ENCODE measurements at places on chromosomes 16 and 17.

DNA sequence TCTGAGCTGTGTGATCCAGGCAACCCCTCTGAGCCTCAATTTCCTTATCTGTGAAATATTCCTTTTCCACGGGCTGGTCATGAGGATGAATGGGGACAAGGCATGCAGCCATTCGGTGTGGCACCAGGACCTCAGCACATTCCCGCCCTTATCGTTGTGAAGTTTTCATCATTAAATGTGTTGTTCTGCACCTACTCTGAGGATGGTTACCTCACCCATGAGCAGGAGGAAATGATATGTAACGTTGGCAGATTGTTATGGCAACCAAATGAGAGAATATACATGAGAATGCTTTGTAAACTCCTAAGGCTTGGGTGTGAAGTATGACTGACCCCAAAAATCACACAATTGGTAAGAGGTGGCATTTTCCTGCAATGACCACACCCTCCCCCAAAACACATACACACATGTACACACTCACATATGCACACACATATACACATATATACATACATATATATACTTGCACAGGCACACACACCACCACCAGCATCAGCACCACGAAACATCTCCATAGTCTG is 39.5 kb downstream of the SMARCE1 start:
- DNase-seq, result no peak

DNA sequence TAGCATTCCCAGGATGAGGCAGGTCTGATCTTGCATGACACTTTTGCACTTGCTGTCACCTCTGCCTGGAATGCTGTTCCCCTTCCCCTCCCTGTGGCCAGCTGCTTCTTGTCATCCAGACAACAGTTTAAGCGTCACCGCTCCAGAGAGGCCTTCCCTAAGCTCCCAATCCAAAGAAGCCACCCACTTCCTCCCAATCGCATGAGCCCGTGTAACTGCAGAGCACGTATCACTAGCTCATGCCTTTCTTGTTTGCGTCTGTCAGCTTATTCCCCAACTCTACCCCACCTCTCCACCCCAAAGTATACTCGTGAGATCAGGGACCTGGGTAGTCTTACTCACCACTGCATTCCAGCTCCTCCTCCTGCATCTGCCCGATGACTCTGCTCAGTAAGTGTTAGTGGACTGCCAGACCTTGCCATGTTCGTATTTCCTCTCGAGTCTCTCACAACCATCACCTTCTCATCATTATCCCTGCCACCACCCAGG is 92.8 kb downstream of the GAS7 start:
- peak; percentile 77 for DNase-seq

- DNase-seq, result peak; percentile 95
Observed at GRCh38 chr17:82418001-82418986, at the start of the genes HEXD and OGFOD3. TSS of gene HEXD (plus strand) at chr17:82418347. CDS start at chr17:82419800, 1,453 bp downstream. TSS of gene OGFOD3 (minus strand) at chr17:82418586. CDS start at chr17:82418485, 101 bp downstream.

DNA sequence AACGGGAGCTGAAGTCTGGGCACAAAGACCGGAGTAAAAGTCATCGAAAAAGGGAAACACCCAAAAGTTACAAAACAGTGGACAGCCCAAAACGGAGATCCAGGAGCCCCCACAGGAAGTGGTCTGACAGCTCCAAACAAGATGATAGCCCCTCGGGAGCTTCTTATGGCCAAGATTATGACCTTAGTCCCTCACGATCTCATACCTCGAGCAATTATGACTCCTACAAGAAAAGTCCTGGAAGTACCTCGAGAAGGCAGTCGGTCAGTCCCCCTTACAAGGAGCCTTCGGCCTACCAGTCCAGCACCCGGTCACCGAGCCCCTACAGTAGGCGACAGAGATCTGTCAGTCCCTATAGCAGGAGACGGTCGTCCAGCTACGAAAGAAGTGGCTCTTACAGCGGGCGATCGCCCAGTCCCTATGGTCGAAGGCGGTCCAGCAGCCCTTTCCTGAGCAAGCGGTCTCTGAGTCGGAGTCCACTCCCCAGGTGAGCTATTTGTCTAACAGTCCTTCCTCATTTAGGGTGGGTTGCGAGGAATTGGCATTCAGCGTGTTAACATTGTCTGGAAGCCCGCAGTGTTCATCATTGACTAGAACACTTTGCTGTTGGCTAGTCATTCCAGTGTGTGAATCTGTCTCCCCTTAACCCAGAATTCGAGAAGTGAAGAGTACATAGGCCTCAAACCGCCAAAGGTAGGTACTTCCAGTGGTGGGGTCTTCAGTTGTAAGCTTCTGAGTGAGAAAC is 1.5 kb downstream of the CDK12 start:
- DNase-seq, result peak; percentile 12

DNA sequence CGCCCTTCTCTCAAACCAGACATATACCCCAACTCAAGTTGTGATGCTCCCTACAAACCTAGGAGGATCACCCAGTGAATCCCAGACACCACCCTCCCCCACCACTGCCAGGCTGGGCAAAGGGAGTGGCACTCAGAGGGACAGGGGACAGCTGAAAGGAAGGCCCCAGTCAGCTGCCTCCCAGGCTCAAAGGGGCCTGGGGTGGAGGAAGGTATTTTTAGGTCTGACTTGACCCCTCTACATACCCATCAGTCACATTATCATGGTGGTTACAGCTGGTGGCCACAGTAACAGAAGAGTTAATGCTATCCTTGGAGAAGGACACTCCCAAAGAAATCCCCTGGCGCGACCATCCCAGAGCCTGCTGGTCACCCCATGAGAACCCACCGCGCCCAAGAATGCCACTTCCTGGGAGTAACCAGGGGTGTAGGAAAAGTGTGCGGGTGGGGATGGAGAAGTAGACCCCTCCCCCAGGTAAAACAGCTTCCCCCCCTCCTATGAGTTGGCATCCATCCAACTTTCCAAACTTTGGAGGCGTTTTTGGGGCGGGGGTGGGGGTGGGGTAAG is 1.1 kb downstream of the CACNB1 start:
- peak; percentile 83 for DNase-seq

- no peak for DNase-seq
Observed at GRCh38 chr17:76553178-76553908, 13.5 kb downstream of the PRCD start.

DNA sequence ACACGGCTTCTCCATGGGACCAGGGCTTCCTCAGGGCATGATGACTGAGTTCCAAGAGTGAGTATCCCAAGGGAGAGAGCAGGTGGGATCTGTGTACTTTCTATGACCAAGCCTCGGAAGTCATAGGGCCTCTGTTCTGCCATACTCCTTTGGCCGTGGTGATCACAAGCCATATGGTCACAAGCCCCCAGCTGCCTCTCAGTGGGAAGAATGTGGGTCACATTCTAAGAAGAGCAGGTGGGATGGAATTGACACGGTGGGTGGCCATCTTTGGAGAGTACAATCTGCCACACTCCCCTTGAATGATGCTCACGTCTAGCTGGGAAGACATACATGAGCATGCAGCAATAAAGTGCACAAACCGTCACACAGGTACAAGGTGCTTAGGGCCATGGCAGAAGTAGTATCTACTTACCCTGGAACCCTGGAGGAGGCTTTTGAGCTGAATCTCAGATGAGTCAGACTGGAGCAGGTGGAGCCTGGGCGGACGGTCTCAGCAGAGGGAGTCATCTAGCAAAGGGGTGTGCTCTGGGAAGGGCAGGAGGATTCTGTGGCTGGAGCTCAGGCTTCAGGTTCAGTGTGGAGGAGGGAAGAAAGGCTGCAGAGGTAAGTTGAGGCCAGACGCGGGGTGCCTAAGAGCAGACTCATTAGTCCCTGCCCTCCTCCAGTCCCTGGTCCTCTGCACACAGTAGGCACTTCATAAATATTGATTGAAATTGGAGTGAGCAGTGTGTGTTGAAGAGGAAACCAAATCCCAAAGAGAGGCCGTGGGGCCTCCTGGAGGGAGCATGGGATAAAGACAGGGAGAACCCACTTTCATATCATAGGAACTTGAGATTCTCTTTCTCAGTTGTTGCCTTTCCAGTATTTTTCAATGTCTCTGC is 26.6 kb downstream of the GOSR2 start:
- DNase-seq, result no peak

DNA sequence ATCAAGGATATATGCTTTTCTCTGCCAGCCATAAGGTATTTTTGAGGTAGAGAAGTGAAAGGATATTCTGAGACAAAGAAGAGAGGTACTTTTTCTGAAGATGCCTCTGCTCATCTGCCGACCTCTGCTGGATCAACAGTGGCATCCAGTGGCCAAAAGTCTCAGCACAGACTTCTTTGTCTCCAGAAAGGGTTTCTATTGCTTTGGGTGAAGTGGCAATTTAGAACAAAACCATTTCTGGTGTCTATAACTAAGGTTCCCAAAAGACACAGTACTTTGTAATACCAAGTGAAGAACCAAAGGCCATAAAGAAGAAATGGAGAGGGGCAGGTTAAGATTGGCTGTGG is 155.2 kb upstream of the C17orf78 start:
- DNase-seq, result peak; percentile 28

DNA sequence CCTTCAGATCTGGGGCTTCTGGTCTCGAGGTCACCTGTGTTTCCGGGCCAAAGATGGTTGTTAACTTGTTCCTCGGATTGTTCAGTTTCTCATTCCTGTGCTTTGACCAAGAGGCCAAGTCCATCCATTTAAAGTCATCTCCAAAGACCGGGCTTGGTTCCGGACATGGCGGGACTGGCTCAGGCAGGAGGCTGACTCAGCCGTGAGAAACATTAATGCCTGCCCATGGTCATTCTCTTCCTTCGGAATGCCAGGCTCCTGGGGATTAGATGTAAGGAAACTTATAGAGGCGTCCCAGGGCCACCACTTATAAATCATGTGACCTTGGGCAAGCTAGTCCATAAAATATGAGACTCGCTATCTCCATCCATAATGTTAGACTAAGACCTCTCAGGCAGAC is 13.6 kb upstream of the NKD1 start:
- no peak for DNase-seq

- no peak for DNase-seq
Observed at GRCh38 chr16:71303938-71304337, 14.7 kb upstream of the CMTR2 start.

DNA sequence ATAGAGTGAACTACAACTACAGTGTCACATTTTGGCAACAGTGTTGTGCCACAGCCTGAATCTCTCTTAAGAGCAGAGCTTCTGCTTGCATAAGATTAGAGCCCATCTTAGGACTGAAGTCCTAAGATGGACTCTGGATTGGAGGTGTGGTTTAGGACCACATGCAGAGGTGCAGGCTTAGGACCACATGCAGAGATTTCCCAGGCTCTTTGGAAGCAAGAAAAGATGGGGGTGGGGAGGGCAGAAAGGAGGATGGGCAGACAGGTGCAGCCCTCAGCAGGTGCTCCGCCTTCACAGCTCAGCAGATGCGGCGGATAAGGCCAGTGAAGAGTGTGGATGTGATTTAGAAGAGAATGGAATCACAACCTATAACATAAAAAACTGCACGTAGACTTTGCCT is 128.7 kb downstream of the TANGO6 start:
- DNase-seq, result no peak

- DNase-seq, result peak; percentile 85
Observed at GRCh38 chr16:70715055-70715858, 29.4 kb upstream of the MTSS2 start.

GRCh38 chr17:33285413-33285812 is 7.7 kb downstream of the ASIC2 start:
- DNase-seq, result no peak

GRCh38 chr17:66562119-66562518 is 259.7 kb downstream of the PRKCA start:
- no peak for DNase-seq

DNA sequence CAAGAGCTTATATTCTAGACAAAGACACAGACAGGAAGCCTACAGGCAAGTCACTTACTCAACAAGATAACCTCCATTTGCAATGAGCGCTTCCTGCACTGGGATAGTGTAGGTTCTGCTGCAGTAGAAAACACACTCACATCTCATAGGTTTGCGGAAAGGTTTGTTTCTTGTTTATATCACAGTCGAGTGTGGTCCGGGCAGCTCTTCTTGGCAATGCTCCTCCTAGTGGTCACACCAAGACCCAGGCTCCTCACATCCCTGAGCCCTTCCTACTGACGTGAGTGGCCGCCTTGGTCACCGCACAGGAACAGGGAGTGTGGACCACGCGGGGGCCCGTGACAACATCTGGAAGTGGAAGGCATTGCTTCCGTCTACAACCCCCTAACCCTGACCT is 48.0 kb upstream of the RBFOX3 start:
- DNase-seq, result peak; percentile 39

- DNase-seq, result no peak
Observed at GRCh38 chr17:12178644-12179330, 158.1 kb downstream of the MAP2K4 start.

GRCh38 chr17:15501282-15501681 is 33.9 kb upstream of the CDRT4 start:
- no peak for DNase-seq

DNA sequence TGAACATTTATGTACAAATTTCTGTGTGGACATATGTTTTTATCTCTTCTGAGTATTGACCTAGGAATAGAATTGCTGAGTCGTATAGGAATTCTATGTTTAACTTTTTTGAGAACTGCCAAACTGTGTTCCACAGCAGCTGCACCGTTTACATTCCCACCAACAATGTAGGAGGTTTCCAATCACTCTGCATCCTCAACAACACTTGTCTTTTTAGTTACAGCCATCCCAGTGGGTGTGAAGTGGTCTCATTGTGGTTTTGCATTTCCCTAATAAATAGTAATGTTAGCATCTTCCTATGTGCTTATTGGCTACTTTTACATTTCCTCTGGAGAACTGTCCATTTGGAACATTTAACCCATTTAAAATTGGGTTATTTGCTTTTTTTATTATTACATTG is 36.6 kb upstream of the NACA2 start:
- peak; percentile 50 for DNase-seq

DNA sequence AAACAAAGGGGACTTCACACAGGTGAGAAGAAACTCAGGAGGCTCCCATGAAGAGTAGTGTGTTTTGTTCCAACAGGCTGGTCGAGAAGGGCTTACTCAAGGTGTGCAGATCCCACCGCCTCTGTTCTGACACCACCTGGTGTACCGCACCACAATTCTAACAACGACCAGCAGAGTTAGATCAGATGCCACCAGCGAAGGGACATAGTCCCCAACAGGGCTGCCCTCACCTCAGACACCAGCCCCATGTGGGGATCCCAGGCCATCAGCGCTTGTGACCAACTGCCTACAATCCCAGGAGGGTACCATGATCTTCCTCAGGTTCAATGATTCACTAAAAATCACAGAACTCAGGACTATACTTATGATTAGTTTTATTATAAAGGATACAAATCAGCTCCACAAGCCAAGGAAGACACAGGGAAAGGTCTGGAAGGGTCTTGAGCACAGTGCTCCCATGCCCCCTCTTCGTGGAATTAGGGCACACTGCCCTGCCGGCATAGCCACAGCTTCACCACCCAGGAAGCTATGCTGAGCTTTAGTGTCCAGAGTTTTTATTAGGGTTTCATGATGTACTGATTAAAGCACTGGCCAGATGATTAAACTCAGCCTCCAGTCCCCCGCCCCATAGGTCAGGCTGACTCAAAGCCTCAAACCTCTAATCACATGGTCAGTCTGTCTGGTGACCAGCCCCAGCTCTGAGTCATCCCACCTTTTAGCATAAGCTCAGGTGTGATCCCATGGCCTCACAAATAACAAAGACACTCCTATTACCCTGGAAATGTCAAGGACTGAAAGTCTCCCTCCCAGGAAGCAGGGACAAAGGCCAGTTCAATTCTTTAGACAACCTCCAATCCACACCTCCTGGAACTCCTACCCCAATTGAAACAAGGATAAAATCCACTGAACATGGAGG is 26.0 kb downstream of the TRIM25 start:
- no peak for DNase-seq

- DNase-seq, result no peak
Observed at GRCh38 chr17:72624652-72625051, 467.8 kb downstream of the SLC39A11 start.
